Activated CD8-positive, alpha-beta T cell treated with anti-CD3 and anti-CD28 coated beads, Interleukin-2, amount 10 ng/mL, durations not matched to agents 7 days and 5 days (primary cell): ENCODE measurements at places on chromosomes 3 and 15.

GRCh38 chr15:92605225-92605944, 50.2 kb downstream of the FAM174B start:
- DNase-seq: no peak
- no peak overlapping the region for H3K27ac ChIP-seq
- H3K36me3 ChIP-seq: no peaks in the 10 kb centered on the region
- no peaks in the 10 kb centered on the region for H3K4me1 ChIP-seq

- peak overlapping the region; percentile 96 for H3K4me3 ChIP-seq
- peaks cover 5% of the 10 kb centered on the region for H3K36me3 ChIP-seq
- H3K4me1 ChIP-seq: peaks cover 16% of the 10 kb centered on the region
- H3K27ac ChIP-seq: peak overlapping the region; percentile 94
- no peak for DNase-seq
- peaks cover 3% of the 10 kb centered on the region for H3K27me3 ChIP-seq
Observed at GRCh38 chr15:75335313-75335704, 554 bp upstream of the COMMD4 start.

DNA sequence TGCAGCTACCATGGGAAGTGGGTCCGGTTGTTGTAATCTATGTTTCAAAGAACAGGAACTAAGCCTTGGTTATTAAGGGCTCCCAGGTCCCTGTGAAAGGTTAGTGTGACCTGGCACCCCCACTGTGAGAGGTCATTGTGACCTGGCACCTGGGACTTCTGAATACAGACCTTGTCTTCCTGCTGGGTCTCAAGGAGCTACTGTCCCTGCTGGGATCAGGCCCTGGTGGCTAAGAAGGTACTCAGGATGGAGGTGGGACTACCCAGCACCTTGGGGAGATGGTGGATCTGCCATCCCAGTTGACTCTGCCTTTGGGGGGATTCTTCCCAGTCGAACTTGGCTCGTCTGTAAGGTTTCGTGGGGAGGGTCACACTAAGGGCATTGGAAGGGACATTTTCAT, 10.3 kb upstream of the SLCO2A1 start:
- H3K27ac ChIP-seq: no peak overlapping the region
- H3K4me1 ChIP-seq: no peaks in the 10 kb centered on the region
- H3K36me3 ChIP-seq: no peaks in the 10 kb centered on the region
- no peak for DNase-seq
- H3K27me3 ChIP-seq: no peaks in the 10 kb centered on the region
- no peak overlapping the region for H3K4me3 ChIP-seq

- H3K4me3 ChIP-seq: no peak overlapping the region
- H3K4me1 ChIP-seq: peaks cover 7% of the 10 kb centered on the region
- no peak for DNase-seq
- no peaks in the 10 kb centered on the region for H3K36me3 ChIP-seq
- H3K27ac ChIP-seq: no peak overlapping the region
Observed at GRCh38 chr3:45579251-45579650, 15.3 kb upstream of the LIMD1 start.
